ENCODE measurements at places on chromosomes 4 and X.

- DNase-seq: no peak
Observed at GRCh38 chrX:122418758-122419157, 765.3 kb upstream of the GRIA3 start.

- no peak for DNase-seq
Observed at GRCh38 chr4:93346840-93347239, 481.7 kb upstream of the ATOH1 start.

DNA sequence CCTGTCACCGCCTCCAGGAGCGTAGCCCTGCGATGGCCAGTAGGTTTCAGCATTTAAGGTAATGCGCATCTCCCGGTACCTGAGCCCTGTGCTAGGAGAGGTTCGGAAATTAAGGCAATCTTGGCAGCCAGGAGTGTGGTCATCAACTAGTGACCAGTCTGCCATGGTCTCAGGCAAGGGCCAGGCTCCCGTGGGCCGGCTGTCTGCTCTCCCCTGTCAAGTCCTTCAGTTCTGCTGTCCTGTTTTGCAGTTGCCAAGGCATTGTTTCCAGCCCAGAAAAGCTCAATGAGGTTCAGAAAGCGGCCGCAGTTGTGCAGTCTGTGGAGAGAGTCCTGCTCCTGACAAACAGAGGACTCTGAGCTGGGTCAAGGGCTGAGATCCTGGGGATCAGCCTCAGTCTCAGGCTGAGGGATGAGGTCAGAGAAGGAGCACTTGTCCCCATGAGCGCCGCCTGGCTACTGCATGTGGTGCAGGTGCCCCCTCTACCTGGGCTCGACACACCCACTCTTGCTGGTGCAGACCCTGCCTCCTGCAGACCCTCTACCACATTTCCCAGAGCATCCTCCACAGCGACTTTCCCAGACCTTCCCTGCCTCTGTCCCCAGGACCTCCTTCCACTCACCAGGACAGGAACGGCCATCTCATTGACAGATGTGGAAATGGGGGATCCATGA lies 53.4 kb upstream of the PSAPL1 start:
- no peak for DNase-seq

GRCh38 chr4:172857026-172857425 lies 311.6 kb upstream of the GALNT7 start:
- no peak for DNase-seq

DNA sequence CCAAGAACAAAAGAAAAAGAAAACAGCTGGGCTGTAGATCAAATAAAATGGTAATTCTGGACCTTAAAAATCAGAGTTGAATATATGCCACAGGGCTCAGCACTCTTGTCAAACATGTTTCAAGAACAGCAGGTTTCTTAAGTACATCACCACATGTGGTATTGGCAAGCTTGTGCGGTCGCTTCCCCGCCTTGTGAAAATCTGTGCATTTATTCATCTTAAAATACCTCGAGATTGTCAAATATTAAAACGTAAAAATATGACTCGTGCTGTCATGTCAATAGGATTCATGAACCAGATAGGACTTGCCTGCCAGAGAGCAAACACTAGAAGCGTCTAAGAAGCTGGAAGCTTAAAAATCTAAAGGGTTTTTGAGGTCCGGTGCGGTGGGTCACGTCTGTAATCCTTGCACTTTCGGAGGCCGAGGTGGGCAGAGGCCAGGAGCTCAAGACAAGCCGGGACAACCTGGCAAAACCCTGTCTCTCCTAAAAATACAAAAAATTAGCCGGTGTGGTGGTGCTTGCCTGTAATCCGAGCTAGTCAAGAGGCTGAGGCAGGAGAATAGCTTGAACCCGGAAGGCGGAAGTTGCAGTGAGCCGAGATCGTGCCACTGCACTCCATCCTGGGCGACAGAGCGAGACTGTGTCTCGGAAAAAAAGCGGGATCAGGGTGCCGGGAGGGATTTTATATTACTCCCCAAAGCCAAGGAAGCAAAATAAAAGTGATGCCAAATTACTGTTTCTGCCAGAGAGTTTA lies 40.2 kb upstream of the TMEM154 start:
- DNase-seq: no peak

GRCh38 chr4:95640311-95640710 lies 91.5 kb upstream of the UNC5C start:
- DNase-seq: no peak

GRCh38 chrX:40104630-40104984 lies 6.8 kb upstream of the BCOR start:
- no peak for DNase-seq

GRCh38 chrX:130018143-130018542 lies 35.7 kb downstream of the BCORL1 start:
- DNase-seq: no peak

- no peak for DNase-seq
Observed at GRCh38 chr4:156261230-156261629, 307.6 kb upstream of the CTSO start.
